Suprapubic skin (tissue), 4 donors: ENCODE measurements at places on chromosomes 11 and 22. TPM values are rescaled to one million over a fixed set of nuclear protein-coding genes. Genes with fewer than 3 reads are reported as not detected.

The KRTAP5-2 gene
- total RNA-seq: 4.6 TPM

- peaks cover 5% of the 10 kb centered on the region for H3K4me1 ChIP-seq
- H3K4me3 ChIP-seq: no peak overlapping the region
- no peaks in the 10 kb centered on the region for H3K36me3 ChIP-seq
- no peak overlapping the region for H3K27ac ChIP-seq
- H3K27me3 ChIP-seq: peaks cover 26% of the 10 kb centered on the region
These were observed 2.3 kb upstream of the APLNR start for GRCh38 chr11:57239348-57239747.

- H3K4me3 ChIP-seq: no peak overlapping the region
- no peak for DNase-seq
- H3K27ac ChIP-seq: no peak overlapping the region
- H3K27me3 ChIP-seq: no peaks in the 10 kb centered on the region
These were observed 327.0 kb downstream of the DYNC2H1 start for GRCh38 chr11:103436131-103436770.

GRCh38 chr22:30424534-30425326 is 838 bp upstream of the MTFP1 start:
- peak overlapping the region; percentile 99 for H3K27ac ChIP-seq
- H3K36me3 ChIP-seq: no peaks in the 10 kb centered on the region
- peaks cover 67% of the 10 kb centered on the region for H3K4me1 ChIP-seq
- no peak for DNase-seq
- H3K4me3 ChIP-seq: peak overlapping the region; percentile 66

- no peak overlapping the region for H3K27ac ChIP-seq
- H3K27me3 ChIP-seq: peaks cover 45% of the 10 kb centered on the region
- no peak for DNase-seq
- no peaks in the 10 kb centered on the region for H3K36me3 ChIP-seq
These were observed 20.9 kb upstream of the SCUBE1 start for GRCh38 chr22:43364169-43364435.

The CCDC90B gene
- 20.6 TPM for total RNA-seq

- H3K27me3 ChIP-seq: no peaks in the 10 kb centered on the region
- DNase-seq: no peak
- H3K36me3 ChIP-seq: no peaks in the 10 kb centered on the region
- H3K27ac ChIP-seq: peak overlapping the region; percentile 71
These were observed 15.9 kb downstream of the DKK3 start for GRCh38 chr11:11992257-11993212.

The NFAM1 gene
- 0.80 TPM for total RNA-seq

The NXPE4 gene
- not detected for total RNA-seq

The DBX1 gene
- not detected for total RNA-seq

GRCh38 chr11:23509023-23509422 is 648.7 kb upstream of the CCDC179 start:
- no peak overlapping the region for H3K4me3 ChIP-seq
- no peaks in the 10 kb centered on the region for H3K27me3 ChIP-seq
- no peak overlapping the region for H3K27ac ChIP-seq
- H3K36me3 ChIP-seq: no peaks in the 10 kb centered on the region
- H3K4me1 ChIP-seq: no peaks in the 10 kb centered on the region

The OR10A2 gene
- total RNA-seq: not detected

The PGM2L1 gene
- total RNA-seq: 2.0 TPM

The TNNI2 gene
- 63.6 TPM for total RNA-seq

GRCh38 chr22:18091478-18091877 is 13.7 kb downstream of the PEX26 start:
- peak overlapping the region; percentile 44 for H3K4me3 ChIP-seq
- H3K27me3 ChIP-seq: no peaks in the 10 kb centered on the region
- DNase-seq: no peak

The APOA4 gene
- not detected for total RNA-seq

- no peak for DNase-seq
- no peak overlapping the region for H3K27ac ChIP-seq
- H3K4me3 ChIP-seq: no peak overlapping the region
- H3K4me1 ChIP-seq: peaks cover 23% of the 10 kb centered on the region
- H3K27me3 ChIP-seq: no peaks in the 10 kb centered on the region
These were observed 3.8 kb upstream of the MFRP start for GRCh38 chr11:119350302-119350701.

- no peaks in the 10 kb centered on the region for H3K4me1 ChIP-seq
- DNase-seq: peak; percentile 73
- no peak overlapping the region for H3K4me3 ChIP-seq
- H3K27ac ChIP-seq: no peak overlapping the region
- peaks cover 8% of the 10 kb centered on the region for H3K27me3 ChIP-seq
These were observed 93.2 kb downstream of the PHF21B start for GRCh38 chr22:44916281-44917231.

The MS4A13 gene
- not detected for total RNA-seq

DNA sequence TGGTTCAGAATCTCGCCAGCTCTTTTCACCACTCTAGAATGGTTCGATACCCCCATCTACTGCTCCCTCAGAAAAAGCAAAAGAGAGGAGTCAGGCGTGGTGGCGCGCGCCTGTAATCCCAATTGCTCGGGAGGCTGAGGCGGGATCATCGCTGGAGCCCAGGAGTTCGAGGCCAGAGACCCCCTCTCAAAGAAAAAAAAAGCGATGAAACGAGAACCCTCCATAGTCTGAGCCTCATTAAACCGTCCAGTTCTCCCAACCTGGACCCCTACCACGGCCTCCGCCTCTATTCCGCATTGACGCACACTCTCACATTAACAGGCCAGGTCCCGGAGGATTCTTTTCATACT is 439 bp downstream of the SPA17 start:
- H3K27ac ChIP-seq: peak overlapping the region; percentile 83
- peak overlapping the region; percentile 82 for H3K4me3 ChIP-seq
- peaks cover 25% of the 10 kb centered on the region for H3K4me1 ChIP-seq
- no peaks in the 10 kb centered on the region for H3K27me3 ChIP-seq
- H3K36me3 ChIP-seq: no peaks in the 10 kb centered on the region
- DNase-seq: no peak

GRCh38 chr11:61785837-61786402 is 6.5 kb downstream of the TMEM258 start:
- H3K36me3 ChIP-seq: peaks cover 71% of the 10 kb centered on the region

GRCh38 chr11:70033711-70034070 is 44.4 kb upstream of the ANO1 start:
- H3K27me3 ChIP-seq: no peaks in the 10 kb centered on the region
- no peaks in the 10 kb centered on the region for H3K4me1 ChIP-seq
- no peak for DNase-seq
- H3K27ac ChIP-seq: no peak overlapping the region
- H3K4me3 ChIP-seq: no peak overlapping the region
- no peaks in the 10 kb centered on the region for H3K36me3 ChIP-seq

- no peak for DNase-seq
- H3K27ac ChIP-seq: no peak overlapping the region
- H3K27me3 ChIP-seq: no peaks in the 10 kb centered on the region
These were observed 473 bp upstream of the EMID1 start for GRCh38 chr22:29205252-29205593.

DNA sequence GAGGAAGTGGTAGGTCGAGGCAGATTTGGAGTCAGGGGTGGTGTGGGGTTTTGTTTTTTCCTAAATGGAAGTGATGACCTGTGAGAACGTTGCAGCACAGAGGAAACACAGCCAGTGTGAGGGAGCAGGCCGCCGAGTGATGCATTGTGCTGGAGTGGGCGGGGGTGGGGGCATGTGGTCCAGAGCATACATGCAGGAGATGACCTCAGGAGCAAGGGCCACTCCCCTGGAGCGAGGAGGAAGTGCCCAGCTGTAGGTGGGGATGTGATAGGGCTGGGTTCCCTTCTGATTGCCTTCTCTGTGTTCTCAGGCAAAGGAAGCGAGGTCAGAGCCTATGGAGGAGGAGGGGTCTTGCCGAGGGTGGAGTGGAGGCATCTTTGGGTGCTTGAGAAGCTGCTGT is 81.4 kb downstream of the PPP6R3 start:
- H3K4me3 ChIP-seq: no peak overlapping the region
- H3K36me3 ChIP-seq: peaks cover 44% of the 10 kb centered on the region
- no peaks in the 10 kb centered on the region for H3K27me3 ChIP-seq
- H3K4me1 ChIP-seq: peaks cover 15% of the 10 kb centered on the region
- no peak overlapping the region for H3K27ac ChIP-seq
- DNase-seq: no peak

The OR6T1 gene
- total RNA-seq: not detected

The MPZL2 gene
- total RNA-seq: 58.3 TPM

GRCh38 chr11:102564110-102564509 is 33.6 kb upstream of the MMP7 start:
- no peaks in the 10 kb centered on the region for H3K27me3 ChIP-seq
- H3K27ac ChIP-seq: no peak overlapping the region
- H3K36me3 ChIP-seq: no peaks in the 10 kb centered on the region
- peaks cover 17% of the 10 kb centered on the region for H3K4me1 ChIP-seq
- DNase-seq: no peak

- H3K27me3 ChIP-seq: no peaks in the 10 kb centered on the region
- H3K4me1 ChIP-seq: peaks cover 6% of the 10 kb centered on the region
- no peak for DNase-seq
- no peaks in the 10 kb centered on the region for H3K36me3 ChIP-seq
- H3K4me3 ChIP-seq: no peak overlapping the region
These were observed 48.9 kb downstream of the ATG16L2 start for GRCh38 chr11:72863091-72863490.

DNA sequence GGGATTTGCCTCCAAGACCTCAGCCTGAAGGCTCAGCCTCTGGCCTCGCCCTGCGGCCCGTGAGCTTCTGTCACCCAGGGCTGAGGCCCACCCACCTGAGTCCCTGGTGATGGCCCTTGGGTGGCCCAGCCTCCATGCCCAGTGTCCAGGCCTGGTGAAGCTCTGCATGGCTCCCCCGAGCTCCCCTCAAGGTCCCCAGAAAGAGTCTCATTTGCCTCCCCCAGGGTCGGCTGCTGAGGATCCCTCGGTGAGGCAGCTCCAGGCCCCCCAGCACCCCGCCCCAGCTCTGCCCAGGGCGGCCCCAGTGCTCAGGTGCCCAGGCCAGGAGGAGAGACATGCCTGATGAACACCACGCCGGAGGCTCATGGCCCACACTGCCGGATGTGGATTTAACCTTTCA is 2.1 kb upstream of the TH start:
- no peak overlapping the region for H3K27ac ChIP-seq
- peaks cover 28% of the 10 kb centered on the region for H3K4me1 ChIP-seq
- H3K27me3 ChIP-seq: peaks cover 47% of the 10 kb centered on the region
- no peaks in the 10 kb centered on the region for H3K36me3 ChIP-seq
- no peak overlapping the region for H3K4me3 ChIP-seq

The A4GALT gene
- 6.7 TPM for total RNA-seq
